CD4-positive, alpha-beta T cell treated with Interleukin-4 for 4 hours (primary cell): ENCODE measurements at places on chromosomes 4 and X.

GRCh38 chr4:83629945-83630721, 94.2 kb downstream of the GPAT3 start:
- peak; percentile 18 for DNase-seq

DNA sequence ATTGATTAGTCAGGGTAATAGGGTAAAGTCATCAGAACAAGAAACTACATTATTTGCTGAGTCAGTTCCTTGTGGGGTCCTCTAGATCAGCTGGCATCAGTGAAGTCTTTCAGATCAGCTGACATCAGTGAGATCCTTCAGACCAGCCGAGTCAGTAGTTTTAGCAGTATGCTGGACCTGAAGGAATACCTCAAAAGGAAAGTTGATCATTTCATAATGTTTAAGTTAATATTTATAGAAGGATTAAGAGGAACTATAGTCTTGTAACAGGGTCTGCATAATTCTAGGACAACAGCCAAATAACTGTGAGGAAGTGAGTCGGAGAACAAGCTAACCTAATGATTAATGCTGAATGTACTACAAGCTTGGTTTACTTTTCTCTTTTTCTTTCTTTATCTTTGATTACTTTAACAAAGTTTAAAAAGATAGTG, 958 bp upstream of the UGT2B7 start:
- DNase-seq = no peak

- DNase-seq = no peak
Observed at GRCh38 chrX:125289209-125289608, 30.5 kb upstream of the TEX13C start.

- no peak for DNase-seq
Observed at GRCh38 chr4:76017056-76017686, 6.1 kb downstream of the CXCL10 start.

DNA sequence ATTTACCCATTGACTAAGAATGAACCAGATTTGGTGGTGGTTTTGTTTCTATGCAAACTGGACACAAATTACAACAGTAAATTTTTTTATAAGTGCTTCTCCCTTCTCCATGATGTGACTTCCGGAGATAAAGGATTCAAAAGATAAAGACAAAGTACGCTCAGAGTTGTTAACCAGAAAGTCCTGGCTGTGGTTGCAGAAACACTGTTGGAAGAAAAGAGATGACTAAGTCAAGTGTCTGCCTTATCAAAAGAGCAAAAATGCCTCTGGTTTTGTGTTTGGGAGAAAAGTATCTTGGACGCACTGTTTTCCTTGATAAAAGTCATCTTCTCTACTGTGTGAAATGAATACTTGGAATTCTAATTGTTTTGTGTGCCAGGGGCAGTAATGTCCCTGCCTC, 213.4 kb downstream of the GC start:
- no peak for DNase-seq

- DNase-seq = no peak
Observed at GRCh38 chr4:121930304-121930703, 21.6 kb downstream of the TRPC3 start.

DNA sequence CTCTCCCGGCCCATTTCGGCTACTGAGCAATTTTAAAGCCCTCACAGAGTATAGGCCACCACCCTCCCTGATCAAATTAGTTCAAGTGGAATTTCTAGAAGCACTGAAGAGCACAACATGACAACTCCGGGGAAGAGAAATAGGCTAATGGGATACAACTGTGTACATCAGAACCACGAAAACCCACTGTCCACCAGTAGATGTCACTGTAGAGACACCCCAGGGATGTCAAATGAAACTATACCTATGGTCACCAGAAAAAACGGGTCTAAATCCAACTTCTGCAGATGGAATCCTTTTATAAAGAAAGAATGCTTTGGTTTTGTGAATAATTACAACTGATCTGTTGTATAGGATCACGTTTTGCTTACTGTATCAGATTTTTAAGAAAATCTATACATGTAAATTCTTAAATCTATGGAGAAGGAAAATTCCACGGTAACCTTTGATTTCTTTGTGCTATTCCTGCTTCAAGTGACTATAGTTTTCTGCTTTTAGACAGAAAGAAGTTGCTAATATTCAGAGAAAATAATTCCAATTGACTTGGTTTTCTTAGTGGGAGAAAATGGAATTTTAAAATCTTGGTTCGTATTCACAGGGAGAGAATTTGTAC, 29.5 kb upstream of the MAP3K15 start:
- DNase-seq = peak; percentile 30
